ENCODE measurements at places on chromosomes 3 and 15.

DNA sequence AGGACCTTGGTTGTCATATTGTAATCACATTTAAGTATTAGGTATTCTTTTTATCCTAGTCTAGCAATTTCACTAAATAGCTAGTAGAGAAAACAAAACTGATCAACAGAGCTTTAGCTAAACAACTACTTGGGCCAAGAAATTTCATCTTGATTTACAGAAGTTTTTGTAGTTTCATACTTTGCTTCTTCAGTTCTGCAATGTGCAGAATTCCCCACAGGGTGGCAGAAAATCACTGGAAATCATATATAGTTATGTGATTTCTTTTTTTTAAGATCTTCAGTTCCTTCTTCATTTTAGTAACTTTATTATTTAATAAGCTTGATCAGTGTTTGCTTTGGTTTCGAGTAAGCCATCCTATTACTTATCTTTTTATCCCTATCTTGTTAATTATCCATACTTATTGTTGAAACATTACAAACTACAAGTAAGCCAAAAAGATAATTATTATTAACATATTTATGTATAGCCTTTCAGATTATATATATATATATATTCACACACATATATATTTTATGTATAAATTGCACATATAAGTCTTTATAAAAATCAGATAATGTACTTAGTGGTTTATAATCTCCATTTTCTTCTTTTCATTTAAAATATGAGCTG is 2.2 kb upstream of the BNIP2 start:
- DNase-seq = peak; percentile 47

DNA sequence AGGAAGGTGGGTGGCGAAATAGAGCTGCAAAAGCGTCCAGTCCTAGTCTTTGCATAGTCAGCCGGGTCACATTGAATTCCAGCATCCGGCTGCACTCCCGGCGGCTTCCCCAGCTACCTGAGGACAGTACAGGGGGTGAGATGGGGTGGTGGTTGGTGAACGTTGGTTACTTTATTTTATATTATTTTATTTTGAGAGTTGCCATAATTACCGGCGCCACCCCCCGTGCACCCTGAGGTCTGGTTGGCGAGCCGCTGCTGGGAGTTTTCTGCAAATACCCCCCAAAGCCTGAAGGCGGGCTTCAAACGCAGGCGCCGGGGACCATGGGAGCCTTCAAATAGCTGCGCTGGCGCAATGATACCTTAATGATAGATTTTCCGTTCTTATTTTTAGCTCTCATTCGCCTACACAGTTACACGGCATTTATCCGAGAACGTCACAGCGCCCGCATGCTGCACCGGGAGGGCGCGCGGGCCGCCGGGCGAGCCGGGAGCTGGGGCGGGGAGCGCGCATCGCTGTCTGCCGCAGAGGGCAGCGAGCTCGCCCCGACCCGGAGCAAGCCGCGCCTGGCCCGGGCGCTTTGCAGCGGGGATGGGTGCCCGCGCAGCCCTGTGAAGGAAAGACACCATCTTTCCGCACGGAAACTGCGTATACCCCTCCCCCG is 756 bp upstream of the RASGRF1 start:
- DNase-seq = no peak

DNA sequence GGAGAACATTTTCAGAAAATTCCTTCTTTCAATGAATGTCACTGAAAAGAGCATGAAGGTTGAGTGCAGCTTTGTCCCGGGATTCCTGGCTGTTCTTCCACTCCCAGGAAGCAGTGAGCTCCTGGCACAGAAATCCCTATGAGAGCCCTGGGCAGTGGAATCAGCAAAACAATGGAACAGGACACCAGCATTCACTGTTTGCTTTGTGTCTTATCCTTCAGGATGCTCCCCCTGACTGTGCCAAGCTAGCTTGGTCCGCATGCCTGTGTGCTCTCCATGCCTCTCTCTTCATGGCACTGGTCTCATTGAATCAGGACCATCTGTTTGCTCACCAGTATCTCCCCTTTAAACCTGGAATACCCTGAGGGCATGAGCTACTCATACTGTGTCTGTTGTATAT is 102.0 kb upstream of the GADL1 start:
- DNase-seq = no peak

DNA sequence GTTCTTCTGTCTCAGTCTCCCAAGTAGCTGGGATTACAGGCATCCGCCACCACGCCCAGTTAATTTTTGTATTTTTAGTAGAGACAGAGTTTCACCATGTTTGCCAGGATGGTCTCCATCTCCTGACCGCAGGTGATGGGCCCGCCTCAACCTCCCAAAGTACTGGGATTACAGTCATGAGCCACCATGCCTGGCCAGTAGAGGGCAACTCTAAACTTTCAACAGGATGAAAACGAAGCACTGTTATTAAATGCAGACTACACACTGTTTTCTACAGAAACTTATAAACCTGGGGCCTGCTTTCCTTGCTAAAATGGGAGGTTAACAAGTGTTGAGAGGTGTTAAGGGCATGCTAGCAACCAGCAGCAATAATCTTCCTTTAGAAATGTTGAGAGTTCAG is 7.6 kb downstream of the ARPC4 start:
- no peak for DNase-seq

GRCh38 chr3:44434834-44435510 is 42.5 kb downstream of the ZNF445 start:
- no peak for DNase-seq

- DNase-seq = no peak
Observed at GRCh38 chr3:157329551-157329950, 107.1 kb upstream of the PTX3 start.

DNA sequence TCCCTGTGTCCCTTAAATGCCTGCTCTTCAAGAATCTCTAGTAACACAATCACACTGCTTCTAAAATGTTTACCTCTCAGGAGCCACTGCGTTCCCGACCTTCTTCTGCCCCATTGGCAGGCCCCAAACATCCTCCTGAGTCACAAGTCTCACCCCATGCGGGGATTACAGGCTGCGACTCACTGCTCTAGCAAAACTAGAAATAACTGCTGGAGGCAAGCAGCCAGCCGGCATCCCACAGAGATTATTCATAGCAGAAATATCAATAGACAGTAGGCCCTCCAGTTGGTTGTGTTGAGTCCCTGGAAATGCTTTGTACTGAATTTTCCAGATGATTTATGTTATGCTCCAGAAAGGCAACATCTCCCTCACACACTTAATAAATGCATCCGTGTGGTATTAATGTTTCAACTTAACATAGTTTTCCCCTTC is 64.8 kb downstream of the RFTN1 start:
- DNase-seq = peak; percentile 96

DNA sequence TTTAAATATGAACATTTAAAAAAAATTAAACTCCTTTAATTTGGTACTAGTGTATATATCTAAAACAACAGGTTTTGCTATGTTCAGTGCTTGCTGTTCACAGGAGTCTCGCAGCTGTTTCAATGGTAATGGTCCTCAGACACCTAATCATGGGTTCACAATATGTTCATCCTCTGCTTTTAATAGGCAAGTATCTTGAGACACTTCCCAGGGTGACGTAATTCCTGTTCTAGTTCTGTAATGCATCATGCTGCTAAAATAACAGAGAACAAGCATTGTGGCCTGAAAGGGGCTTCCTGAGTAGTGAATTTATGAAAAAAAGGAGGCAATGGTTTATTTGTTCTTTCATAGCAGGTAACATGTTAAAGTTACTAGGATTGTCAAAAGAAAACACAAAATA is 625.2 kb upstream of the GBE1 start:
- DNase-seq = no peak

DNA sequence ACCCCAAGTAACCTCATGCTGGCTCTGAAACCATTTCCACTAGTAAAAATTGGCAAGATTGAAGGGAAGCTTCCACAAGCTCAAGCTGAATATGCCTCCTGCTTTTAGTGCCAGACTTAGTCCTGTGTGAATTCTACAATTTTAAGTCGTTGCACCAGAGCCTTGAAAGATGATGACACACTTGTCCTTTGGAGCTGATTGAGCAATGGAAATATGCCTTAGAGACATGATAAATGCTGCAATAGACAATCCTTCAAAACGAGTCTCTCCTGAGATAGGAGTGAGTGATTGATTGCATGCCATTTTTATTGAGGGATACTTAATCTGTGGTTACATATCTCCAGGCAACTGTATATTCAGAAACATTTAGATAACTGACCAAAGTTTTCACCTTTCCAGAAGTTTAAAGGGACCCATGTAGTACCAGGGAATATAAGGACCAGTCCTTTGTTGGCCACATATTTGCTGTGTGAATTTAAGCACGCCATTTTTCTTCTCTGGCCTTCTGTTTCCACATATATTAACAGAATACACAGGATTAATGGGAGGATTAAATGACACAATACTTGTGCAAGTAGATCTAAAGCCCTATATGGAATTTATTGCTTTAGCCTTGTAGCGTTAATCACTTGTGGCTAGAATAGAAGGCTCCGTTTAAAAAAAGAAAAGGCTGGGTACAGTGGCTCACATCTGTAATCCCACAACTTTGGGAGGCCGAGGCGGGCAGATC is 65.1 kb downstream of the PPARG start:
- peak; percentile 57 for DNase-seq

DNA sequence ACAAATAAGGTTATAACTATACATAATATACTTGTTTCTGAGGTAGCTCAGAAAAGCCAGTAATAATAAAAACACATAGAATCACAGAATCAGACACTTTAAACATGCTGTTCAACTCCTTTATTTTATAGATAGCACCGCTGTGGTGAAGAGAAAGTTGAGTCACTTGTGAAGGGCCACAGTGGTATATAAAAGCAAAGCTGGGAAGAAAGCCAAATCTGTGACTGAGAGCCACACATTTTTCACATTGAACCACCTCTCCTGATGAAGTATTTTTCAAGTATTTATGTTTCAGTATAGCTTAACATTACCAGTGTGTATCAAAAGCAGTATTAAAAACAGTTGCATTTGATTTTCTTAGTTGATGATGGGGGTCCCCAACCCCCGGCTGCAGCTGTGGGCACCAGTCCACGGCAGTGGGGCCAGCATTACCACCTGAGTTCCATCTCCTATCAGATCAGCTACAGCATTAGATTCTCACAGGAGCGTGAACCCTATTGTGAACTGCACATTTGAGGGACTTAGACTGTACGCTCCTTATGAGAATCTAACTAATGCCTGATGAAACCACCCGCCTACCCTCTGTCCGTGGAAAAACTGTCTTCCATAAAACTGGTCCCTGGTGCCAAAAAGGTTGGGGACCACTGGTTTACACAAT is 46.2 kb downstream of the TBL1XR1 start:
- peak; percentile 78 for DNase-seq

GRCh38 chr15:79967298-79968182 is 3.5 kb downstream of the BCL2A1 start:
- DNase-seq = no peak

GRCh38 chr3:46442576-46443530 is 21.9 kb downstream of the LTF start:
- no peak for DNase-seq

DNA sequence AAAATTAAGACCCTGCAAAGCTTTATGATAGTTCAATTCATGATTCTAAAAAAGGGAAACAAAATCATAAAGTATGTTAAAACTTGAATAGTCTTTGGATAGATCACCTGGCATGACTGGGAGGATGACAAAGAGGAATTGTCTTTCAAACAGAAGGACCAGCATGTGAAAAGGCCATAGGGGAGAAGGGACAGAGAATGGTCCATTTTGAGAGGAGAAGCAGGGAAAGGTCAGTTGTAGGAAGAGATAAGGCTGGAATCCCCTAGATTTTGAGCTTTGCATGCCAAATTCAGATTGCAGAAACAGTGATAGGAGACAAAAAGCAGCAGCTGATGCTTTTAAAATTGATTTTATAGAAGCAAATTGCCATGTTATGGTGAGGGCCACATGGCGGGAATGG is 12.7 kb downstream of the PROS1 start:
- no peak for DNase-seq

GRCh38 chr15:85563328-85563727 is 182.9 kb downstream of the AKAP13 start:
- DNase-seq = peak; percentile 63

DNA sequence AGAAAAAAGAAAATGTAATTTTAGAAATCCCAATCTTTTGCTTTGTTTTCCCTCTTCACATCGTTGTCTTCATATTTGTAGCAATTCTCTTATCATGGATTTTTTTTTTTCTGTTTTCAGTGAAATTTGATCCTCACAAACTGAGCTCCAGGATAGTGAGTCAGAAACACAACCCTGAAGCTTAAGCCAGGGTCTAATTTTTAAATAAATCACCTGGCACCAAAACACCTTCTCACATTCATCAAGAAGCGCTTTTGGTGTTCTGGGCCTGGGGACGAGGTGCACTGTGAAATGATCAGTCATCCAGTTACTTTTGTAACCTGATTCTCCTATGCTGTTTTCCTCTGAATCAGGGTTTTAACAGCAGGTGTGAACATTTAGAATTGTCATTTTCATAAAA is 87.7 kb downstream of the REC114 start:
- DNase-seq = no peak

DNA sequence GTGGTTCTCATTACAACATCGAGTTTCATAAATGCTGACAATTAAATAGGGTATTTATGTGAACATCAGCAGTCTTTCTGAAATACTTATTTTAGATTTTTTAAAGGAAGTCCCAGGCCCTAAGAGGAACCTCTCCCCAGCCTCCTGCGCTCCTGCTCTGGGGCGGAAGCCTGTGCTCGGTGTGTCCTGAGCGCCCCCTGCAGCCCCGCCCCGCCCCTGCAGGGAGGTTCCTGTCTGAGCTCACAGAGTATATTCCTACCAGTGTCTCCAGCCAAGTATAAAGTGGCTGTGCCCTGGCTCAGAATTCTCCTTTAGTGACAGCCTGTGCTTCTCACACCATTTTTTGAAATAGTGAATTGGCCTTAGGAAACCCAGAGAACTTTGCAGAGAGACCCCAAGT is 567.9 kb downstream of the GOLGA6L6 start:
- DNase-seq = no peak

DNA sequence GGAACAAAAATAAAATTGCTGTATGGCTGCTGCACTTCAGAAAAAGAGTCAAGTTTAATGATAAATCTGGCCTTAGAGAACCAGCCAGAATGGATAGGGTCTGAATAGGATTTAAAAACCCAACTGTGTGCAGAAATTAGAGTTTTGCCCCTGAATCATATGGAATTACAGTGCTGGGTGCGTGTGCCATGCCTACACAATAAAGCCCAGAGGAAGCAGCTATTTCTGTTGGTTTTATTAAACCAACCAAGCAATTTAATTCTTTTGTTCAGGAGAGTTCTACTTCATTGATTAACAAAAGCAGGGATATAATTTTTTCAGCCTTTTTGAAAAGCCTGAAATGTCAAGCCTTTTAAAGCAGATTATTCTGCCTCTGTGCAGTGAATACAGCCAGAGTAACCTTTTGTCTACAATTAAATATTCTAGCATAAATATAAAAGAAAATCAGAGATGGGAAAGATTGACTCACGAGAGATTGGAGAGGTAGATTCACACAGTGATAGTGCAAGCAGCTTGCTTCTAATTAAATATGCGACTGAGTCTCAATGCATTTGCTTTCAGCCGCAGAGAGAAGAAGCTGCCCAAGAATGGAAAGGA is 66.7 kb upstream of the DNAJC19 start:
- no peak for DNase-seq

DNA sequence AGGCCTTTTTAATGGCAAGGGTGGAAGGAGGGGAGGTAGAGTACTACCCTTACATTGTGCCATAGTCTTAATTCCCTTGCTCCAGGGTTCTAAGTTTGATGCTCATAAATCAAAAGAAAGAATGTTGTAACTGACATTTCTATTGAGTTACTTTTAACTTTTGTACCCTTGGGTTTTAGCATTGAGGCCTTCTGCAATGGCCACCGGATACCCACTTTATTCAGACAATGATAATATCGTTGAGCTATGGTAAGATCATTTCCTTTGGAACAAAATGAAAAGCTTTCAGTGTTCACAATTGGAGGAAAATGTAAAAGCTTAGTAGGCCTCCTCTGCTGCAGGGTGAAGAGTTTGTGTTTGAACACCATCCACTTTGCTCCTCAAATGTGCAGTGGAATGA is 16.8 kb downstream of the CGNL1 start:
- no peak for DNase-seq

GRCh38 chr3:118900737-118901525 is 133.7 kb downstream of the IGSF11 start:
- no peak for DNase-seq
